ENCODE measurements at places on chromosomes 5 and 9.

- DNase-seq = no peak
These were observed 9.6 kb upstream of the SLC30A5 start for GRCh38 chr5:69084195-69084594.

DNA sequence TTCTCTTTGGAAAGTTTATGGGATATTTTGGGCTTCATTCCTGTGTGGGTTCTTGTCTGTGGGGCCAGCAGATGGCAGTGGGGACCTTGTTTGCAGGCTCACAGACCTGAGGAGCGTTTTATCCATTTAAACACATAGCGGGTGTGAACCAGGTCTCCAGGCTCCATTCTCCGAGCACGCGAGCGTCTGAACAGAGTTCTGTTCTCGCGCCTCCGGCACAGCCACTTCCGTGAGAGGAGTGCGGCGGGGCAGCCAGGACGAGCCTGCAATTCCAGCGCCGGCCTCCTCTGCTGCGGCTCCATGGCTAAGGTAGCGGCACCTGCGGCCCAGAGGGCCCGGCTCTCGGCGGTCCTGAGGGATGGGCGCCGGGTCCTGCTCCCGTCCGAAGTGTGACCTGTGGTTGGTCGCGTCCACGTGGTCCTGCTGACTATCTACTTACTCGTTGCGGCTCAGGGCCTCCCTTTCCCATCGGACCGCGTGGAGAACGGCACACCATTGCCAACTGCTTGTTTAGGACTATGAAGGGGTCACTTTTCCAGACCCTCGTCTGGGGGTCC, 7.3 kb downstream of the NRARP start:
- DNase-seq = no peak

- DNase-seq = no peak
These were observed 3.3 kb upstream of the TTC39B start for GRCh38 chr9:15310107-15310850.

DNA sequence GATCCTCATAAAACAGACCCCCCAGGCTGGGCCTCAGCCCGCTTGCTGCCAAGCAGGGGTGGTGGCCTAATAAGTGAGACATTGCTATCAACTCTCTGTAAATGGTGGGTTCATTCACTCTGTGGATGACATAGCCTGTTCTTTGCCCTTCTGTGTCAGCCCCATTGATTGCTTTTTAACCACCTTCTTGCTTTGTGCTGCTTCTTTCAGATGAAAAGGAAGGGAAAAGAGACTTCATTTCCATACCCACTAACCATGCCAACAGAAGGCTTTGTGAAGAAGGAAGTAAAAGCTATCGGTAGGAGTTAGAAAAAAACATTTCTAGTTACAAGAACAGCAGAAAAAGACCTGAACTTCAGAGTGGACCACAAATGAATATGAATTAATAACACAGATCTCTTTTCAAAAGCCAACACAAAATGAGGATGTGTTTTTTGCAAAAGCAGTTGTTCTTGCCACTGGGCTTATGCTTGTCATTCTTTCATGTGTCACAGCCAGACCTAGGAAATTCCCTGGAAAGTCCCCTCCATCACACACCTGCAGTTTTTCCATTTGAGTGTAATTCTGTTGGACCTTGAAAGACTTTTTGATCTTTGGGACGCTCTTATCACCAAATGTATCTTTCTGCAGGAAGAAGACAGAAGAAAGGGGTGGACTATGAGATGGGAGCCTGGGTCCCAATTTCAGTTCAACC, 507.7 kb downstream of the CCDC171 start:
- DNase-seq = no peak

DNA sequence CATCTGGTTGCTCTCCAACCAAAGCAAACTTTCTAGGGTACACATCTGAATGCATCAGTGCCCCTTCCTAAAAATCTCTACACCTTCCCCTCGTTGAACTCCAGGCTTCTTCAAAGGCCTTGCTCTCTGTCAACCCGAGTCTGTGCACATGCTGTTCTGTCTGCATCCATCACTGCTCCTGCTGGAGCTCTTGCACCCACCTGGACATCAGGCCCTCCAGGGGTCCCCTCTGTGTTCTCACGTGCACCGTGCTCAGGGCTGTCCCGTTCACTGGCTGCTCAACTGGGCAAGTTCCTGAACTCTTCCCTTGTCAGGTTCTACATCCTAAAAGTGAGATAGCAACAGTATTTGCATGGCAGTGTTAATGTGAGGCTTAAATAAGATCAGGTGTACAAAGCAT, 62.7 kb upstream of the ANGPTL2 start:
- DNase-seq = no peak

GRCh38 chr9:105064248-105065097, 136.5 kb upstream of the ABCA1 start:
- peak; percentile 81 for DNase-seq

DNA sequence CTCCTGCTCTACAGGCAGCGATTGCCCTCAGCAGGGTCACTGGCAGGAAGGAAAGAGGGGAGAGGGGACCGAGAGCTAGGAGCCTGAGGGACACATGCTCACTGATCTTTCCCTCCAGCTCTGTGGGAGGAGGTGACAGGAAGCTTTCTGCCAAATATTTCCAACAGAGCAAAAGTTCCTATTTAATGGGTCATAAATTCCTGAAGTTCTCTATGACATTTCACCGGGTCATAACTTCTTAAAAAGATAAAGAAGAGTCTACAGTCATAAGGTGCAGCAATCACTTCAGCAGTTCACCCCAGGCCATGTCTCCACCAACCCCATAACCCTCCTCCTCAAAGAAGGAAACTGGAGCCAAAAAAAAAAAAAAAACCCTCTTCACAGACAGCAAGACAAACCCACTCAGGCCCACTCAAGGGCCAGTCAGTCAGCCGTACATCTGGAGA, 481.1 kb downstream of the NR2F1-AS1 start:
- DNase-seq = no peak

GRCh38 chr9:14466429-14466818, 152.5 kb upstream of the NFIB start:
- no peak for DNase-seq

GRCh38 chr5:54087436-54087835, 222.9 kb downstream of the ARL15 start:
- no peak for DNase-seq

- DNase-seq = no peak
These were observed 91.5 kb upstream of the NREP start for GRCh38 chr5:111848476-111848875.

GRCh38 chr5:126363658-126364057, 59.6 kb upstream of the GRAMD2B start:
- no peak for DNase-seq

DNA sequence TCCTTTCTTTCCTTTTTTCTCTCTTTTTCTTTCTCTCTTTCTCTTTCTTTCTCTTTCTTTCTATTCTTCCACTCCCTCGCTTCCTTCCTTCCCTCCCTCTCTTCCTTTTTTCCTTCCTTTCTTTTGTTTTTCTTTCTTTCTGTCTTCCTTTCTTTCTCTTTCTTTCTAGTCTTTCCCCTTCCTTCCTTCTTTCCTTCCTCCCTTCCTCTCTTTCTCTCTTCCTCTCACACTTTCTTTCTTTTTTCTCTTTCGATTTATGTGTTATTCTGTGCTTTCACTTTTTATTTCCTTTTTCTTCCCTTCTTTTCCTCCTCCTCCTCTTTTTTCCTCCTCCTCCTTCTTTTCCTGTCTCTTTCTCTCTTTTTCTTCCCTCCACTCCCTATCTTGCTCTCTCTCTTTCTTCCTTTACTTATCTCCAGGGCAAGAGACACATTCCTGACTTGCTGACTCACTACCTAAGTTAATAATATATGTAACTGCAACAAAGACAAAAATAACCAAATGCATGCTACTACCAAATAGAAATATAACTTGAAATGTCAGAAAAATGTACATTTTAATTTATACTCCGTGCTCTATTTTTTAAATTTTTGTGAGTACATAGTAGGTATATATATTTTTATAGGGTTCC, 445.5 kb downstream of the GABRG2 start:
- DNase-seq = no peak

- DNase-seq = no peak
These were observed 68.4 kb downstream of the HSPA4 start for GRCh38 chr5:133120156-133120750.

GRCh38 chr9:18260521-18260920, 213.4 kb upstream of the ADAMTSL1 start:
- peak; percentile 37 for DNase-seq

DNA sequence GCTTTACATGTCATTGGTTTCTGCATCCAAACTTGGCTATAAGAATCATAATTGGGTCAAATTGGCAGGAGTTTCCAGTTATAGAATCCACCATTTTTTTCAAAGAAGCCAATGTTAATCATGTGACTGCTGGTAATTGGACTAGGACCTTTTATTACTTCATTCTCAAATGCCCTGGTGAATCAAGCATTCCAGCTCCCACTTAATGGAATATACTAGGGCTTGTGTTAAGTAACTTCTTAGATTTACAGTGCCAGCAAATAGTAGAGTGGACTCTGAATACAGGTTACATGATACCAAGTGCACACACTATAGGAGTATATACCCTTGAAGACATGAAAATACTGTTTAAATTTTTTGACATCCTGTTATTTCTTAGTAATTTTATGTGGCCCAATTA, 96.7 kb downstream of the NUDT12 start:
- no peak for DNase-seq

- DNase-seq = no peak
These were observed 6.5 kb upstream of the MAT2B start for GRCh38 chr5:163498886-163499285.

DNA sequence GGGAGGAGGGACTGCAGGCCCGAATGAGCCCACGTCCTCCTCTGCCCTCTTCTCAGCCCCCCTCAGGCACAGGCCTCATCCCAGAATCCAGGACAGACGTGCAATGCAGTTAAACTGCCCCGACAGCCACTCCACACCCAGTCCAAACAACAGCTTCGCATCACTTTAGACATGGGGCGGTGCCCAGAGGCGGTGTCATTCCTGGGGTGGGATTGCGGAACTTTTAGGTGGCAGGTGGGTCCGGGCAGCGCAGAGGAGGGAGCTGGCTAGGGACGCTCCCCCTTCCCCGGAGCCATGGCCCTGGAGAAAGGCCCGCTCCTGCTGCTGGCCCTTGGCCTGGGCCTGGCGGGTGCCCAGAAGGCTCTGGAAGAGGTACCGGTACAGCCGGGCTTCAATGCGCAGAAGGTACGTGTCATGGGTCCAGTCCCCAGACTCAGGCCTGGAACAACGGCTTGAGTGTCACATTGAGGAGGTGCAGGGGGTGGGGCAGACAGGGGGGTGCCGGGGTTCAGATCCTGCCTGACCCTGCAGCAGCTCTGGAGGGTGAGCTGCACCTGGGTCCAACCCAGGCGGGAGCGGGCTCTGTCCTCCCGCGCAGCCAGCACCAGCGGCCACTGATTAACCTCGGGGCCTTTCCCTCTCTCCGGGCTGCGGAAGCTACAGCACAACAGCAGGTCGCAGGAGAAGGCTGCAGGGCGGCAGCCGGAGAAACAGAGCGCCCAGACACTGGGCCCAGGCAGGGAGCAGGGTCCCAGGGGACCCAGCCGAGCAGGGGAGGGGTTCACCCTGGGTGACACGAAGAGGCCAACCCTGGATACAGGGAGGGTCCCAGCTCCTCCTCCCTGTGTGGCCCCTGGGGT, 25.2 kb downstream of the GLT6D1 start:
- DNase-seq = peak; percentile 7

- no peak for DNase-seq
These were observed 51.0 kb upstream of the SPINK5 start for GRCh38 chr5:148012801-148013200.

DNA sequence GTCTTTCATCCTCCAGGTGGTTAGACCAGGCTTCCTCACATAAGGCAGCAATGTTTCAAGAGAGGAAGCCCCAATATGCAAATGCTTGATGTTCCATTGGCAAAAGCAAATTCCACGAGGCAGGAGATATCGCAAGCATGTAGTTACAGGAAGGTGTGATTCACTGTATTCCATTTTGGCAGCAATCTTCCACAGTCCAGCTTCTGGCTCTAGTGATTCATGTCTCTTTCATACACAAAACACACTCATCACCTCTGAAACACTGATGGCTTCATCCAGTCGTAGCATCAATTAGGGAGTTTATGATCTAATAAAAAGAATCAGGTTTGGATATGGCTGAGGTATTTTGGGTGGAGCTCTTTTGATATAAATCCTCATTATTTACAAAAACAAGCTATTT, 552.2 kb upstream of the RIOK2 start:
- no peak for DNase-seq

GRCh38 chr5:61974680-61975079, 331.3 kb upstream of the KIF2A start:
- no peak for DNase-seq

DNA sequence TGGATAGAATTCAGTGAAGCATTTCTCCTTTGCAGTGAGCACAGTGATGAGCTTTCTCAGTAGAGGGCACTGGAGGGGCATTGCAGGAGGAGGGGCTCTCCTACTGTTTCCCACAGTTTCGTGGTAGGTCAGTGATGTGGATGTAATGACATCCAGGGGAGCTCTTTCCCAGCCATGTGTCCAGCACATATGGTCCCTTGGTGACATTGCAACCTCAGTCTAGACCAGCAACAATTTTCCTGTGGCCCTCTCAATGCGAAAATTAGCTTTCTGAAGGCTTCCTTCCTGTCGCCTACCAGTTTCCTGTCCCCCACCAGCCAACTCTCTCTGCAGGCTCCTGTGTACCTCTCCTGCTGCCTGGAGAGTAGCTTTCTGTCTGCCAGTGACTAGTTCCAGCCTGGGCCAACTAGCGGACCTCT, 6.9 kb upstream of the PDCL start:
- no peak for DNase-seq

GRCh38 chr5:143564417-143564816, 160.9 kb upstream of the NR3C1 start:
- DNase-seq = no peak

- no peak for DNase-seq
These were observed 503.0 kb upstream of the CD180 start for GRCh38 chr5:67699560-67699959.

GRCh38 chr5:159975462-159976019, 33.4 kb upstream of the TTC1 start:
- DNase-seq = no peak

DNA sequence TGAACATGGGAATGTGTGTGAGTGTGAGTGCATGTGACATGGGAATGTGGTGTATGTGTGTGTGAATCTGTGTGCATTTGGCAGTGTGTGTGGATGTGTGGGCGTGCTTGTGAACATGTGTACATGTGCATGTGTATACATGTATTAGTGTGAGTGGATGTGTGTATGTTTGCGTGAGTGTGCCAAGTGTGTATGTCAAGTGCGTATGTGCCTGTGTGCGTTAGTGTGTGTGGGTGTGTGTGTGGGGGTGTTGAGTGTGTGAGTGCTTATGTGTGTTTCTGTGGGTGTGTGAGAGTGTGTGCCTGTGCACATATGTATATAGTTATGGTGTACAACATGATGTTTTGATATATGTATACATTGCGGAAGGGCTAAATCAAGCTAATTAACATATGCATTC, 244.3 kb downstream of the GADD45G start:
- DNase-seq = no peak

GRCh38 chr5:133756036-133756435, 143.7 kb upstream of the FSTL4 start:
- DNase-seq = no peak

DNA sequence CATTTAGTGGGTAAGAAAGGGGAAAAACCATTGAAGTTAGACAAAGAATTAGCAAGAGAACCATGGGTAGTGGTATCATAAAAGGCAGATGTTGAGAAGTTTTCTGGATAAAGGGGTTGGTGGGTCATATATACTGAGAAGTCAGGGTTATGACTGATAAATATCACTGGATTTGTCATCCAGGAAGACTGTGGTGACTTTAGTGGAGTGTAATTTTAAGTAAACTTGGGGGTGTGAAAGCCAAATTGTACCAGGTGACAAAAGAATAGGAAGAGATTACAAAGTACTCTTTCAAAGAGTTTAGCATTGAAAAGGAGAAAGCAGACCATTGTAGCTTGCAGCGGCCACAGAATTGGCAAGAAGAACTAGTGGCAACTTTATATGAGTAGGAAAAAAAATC, 315.2 kb upstream of the DMAC1 start:
- no peak for DNase-seq

- no peak for DNase-seq
These were observed 64.0 kb downstream of the OTULIN start for GRCh38 chr5:14728459-14728938.

All from breast epithelium (tissue), 4 donors.